ENCODE measurements at places on chromosomes 13 and 19.

DNA sequence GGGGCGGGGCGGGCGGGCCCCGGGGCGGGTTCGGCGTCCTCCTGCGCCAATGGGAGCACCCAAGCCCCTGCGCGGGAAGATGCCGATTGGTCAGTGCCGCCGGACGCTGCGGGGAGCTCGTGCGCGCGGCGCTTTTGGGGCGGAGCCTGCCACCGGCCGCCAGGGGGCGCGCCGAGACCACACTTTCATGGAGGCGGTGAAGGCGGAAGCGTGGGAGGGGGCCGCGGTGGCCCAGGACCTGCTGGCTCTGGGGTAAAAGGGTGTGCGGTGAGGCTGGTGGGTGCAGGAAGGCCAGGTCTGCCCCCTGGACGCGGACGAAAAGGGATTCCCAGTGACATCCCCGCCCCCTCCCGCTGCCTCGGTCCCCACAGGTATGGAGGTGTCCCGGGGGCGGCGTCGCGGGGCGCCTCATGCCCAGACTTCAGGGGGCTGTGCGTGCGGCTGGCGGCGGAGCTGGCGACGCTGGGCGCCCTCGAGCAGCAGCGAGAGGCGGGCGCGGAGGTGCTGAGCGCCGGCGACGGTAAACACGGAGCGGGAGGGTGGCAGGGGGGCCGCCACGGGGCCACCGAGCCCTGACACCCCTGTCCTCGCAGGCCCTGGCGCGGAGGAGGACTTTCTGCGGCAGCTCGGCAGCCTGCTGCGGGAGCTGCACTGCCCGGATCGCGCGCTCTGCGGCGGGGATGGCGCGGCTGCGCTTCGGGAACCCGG is at the start of gene FAM98C:
FAM98C (plus strand) TSS at position 127 of the 708 bp plus-strand sequence; CDS start at position 188, 61 bp downstream.
- peak; percentile 98 for DNase-seq

GRCh38 chr19:58395220-58395978 is at the start of gene RNF225:
Gene RNF225 (plus strand): TSS chr19:58395656. CDS start chr19:58396090, 434 bp downstream.
- no peak for DNase-seq

GRCh38 chr19:2123682-2124387 is 27.1 kb downstream of the IZUMO4 start:
- no peak for DNase-seq

GRCh38 chr13:27636589-27637288 is 15.0 kb downstream of the POLR1D start:
- no peak for DNase-seq

GRCh38 chr13:71316792-71317363 is 550.1 kb downstream of the DACH1 start:
- DNase-seq, result no peak

DNA sequence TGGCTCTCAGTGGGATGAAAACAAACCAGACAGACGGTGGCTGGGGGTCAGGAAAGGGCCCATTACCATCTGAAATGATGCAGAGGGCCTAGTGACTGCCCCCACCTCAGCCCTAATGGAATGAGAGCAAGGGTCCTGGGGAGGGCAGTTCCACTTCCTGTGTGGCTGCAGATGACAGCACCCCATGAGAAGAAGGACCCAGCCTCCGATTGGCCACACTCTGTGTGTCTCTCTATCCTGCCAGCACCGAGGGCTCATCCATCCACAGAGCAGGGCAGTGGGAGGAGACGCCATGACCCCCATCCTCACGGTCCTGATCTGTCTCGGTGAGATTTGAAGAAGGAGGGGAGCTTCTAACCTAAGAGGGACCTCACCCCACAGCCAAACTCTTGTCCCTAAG is 498 bp downstream of the LILRB1 start:
- no peak for DNase-seq

- DNase-seq, result no peak
Measured at GRCh38 chr19:35843676-35844481, 8.4 kb downstream of the NPHS1 start.

DNA sequence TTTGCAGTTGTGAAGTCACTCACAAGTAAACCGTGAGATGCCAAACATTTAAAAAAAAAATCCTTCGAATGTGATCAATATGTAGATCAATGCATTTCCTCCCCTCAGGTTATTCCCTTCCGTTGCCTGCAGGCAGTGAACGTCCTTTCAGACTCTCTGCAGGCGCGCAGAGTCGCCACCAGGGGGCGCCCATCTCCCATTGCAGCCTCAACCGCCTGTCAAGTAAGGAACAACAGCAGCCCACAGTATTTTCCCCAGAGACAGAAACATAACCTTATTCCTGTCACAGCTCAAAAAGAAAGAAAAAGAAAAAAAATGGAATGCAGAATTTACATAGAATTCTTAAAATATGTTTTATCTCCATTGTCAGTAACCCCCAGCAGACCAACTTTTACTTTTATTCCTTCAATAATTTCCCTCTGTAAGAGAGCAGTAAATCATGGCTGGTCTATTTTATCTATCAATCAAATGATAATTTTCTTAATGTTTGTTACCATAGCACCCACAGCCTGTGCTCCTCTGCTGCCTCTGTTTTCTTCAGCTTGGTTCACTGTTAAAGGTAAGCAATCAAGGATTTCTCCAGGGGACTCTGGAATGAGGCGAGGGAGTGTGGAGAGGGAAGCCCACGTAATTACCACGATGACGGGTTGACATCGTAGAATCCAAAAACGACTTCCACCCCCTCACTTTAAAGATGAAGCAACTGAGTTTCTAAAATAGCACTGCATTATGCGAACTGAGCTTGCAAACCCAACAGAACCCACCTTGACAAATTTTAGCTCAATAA is 637.6 kb upstream of the ARGLU1 start:
- DNase-seq, result peak; percentile 63

GRCh38 chr13:110687736-110688135 is 18.2 kb downstream of the CARS2 start:
- DNase-seq, result peak; percentile 29

GRCh38 chr13:98482476-98483444 is 94.1 kb downstream of the STK24 start:
- DNase-seq, result no peak

DNA sequence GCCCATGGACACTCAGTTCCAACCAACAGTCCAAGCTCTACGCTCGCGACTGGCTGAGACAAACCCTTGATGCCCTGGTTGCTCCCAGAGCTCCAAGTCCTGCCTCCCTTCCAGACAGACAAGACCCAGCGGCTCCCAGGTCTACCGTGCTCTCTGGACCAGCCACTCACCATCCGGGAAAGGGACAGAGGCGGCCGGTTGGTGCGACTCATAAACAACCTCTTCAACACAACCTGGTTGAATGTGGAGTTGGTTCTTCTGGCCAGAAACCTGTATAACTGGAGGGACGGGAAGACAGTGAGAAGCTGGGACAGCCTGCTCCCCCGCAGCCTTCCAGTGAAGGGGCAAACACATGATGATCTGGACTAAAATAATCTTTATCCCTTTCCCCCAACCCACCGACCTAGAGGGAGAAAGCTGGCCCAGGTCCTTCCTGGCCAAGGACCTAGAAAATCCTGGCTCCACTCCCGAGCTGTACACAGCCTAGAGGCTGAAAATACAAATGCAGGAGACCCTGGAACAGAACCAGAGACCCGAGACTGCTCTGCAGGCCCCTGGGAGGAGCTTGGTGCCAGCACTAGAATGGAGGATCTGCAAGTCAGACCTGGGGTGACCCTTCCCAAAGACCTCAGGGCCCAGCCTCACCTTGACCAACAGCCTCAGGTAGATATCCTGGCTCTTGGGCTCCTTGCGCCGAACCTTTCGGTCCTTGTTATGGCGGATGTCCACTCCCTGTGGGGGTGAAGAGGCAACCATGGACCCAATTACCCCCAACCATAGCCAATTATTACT is 1.6 kb downstream of the RPL18 start:
- DNase-seq, result no peak

DNA sequence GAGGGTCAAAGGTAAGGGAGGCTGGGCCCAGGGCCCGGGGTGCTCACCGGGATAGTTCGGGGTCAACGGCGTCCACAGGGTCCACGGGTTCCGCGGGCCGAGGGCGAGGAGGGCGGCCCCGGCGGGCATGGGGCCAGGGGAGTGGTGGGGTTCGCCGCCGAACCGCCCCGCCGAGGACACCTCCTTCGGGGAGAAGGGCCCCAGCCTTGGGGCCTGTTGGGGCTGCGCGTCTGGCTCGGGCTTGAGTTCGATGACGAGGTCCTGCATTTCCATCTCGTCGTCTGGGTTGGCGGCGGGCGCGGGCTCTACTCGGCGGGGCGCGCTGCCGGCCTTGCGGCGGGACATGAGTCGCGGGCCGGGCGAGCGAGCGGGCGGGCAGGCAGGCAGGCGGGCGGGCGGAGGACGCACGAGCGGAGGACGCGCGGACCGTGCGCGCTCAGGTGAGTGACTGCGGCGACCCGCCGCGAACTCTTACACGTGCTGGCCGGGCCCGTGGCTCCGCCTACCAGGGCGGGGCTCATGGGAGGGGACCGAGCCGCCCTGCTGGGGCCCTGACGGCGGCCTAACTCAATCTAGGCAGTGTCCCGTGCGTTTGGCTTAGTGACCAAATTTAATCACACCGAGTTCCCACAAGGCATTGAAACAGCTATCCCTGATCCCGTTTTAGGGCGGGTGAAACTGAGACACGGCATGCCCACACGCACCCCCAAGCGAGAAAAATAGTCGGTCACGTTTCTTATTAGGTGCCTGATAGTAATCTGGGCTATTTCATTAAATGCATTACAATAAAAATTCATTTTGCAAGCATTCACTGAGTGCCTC is at the start of gene ZNF296:
ZNF296 (minus strand) TSS at position 450 of the 822 bp plus-strand sequence; CDS start at position 345, 105 bp downstream.
- DNase-seq, result peak; percentile 88

DNA sequence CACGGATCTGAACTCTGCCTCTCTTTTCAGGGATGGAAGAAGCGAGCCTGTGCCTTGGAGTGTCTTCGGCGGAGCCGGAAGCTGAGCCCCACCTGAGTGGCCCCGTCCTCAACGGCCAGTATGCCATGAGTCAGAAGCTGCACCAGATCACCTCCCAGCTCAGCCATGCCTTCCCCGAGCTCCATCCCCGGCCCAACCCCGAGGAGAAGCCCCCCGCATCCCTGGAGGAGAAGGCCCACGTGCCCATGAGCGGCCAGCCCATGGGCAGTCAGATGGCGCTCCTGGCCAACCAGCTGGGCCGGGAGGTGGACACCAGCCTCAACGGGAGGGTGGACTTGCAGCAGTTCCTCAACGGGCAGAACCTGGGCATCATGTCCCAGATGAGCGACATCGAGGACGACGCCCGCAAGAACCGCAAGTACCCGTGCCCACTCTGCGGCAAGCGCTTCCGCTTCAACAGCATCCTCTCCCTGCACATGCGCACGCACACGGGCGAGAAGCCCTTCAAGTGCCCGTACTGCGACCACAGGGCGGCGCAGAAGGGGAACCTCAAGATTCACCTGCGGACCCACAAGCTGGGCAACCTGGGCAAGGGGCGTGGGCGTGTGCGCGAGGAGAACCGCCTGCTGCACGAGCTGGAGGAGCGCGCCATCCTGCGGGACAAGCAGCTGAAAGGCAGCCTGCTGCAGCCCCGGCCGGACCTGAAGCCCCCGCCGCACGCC is 71.5 kb downstream of the ZNF536 start:
- no peak for DNase-seq

DNA sequence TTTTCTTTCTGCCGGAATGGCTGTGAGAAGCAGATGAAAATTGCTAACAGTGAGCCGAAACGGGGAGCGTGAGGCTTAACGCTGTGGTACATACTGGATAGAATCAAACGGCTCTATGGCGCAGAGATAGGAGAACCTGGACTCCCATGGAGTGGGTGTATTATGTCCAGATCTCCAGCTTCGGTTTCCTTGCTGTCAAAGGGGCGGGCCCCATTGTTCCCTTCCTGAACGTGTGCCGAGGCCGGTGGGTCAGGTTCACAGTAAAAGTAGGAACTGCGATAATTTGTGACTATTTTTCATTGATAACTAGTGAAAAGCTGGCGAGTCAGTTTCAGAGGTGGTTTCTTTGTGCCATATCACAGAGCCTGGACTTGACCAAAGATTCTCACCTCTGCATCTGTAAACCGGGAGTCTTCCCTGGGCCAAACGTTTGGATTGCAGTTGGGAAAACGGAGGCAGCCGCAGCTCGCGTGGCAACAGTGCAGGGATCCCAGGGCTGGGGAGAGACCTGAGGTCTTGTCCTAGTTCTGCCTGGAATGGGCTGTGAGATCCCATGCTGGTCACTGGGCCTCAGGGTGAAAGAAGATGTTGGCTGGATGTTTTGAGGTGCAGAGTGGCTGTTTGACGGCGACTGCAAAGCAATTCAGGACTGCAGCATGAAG is 752 bp downstream of the RPL18A start:
- DNase-seq, result no peak

DNA sequence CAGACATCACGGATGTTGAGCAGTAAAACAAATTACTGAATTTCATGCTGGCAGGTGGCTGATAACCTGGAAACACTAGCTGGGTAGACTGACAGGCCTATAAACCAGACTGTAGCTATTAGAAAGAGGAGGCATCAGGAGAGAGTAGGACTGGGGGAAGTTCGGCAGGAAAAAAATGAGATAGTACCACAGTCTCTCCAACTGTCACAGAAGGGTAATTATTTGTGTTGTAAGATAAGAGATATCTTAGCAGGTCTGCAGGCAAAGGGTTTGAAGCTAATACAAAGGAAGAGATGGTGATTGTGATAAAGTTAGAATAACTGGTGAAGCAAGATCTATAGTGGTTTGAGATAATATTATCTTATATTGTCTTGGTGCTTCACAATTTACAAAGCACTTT is 41.7 kb downstream of the MIPEP start:
- no peak for DNase-seq

- no peak for DNase-seq
Measured at GRCh38 chr13:21672796-21673538, 2.1 kb downstream of the FGF9 start.

GRCh38 chr13:39781381-39781780 is 125.9 kb downstream of the COG6 start:
- no peak for DNase-seq

- no peak for DNase-seq
Measured at GRCh38 chr19:41299046-41299754, 10.8 kb upstream of the CCDC97 start.

DNA sequence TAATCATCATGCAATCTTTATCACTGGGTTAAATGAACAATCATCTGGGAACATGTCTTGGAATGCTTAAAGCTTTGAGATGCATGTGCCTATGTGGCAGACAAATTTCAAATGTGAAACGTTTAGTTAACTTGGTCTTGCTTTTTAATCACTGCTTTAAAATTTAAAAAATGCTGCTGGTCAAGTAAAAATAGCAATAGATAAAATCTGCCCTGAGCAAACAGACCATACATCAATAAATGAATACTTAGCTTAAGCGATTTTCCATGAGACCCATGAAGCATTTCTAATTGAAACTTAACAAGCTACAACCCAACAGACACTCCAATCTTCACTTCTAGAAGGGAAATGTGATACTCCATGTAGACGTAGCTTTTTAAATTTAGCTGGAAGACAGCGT is 1.9 kb upstream of the KL start:
- DNase-seq, result no peak

- DNase-seq, result no peak
Measured at GRCh38 chr19:10669246-10669645, 15.1 kb downstream of the ILF3 start.
